ENCODE measurements at places on chromosomes 3 and 15.

DNA sequence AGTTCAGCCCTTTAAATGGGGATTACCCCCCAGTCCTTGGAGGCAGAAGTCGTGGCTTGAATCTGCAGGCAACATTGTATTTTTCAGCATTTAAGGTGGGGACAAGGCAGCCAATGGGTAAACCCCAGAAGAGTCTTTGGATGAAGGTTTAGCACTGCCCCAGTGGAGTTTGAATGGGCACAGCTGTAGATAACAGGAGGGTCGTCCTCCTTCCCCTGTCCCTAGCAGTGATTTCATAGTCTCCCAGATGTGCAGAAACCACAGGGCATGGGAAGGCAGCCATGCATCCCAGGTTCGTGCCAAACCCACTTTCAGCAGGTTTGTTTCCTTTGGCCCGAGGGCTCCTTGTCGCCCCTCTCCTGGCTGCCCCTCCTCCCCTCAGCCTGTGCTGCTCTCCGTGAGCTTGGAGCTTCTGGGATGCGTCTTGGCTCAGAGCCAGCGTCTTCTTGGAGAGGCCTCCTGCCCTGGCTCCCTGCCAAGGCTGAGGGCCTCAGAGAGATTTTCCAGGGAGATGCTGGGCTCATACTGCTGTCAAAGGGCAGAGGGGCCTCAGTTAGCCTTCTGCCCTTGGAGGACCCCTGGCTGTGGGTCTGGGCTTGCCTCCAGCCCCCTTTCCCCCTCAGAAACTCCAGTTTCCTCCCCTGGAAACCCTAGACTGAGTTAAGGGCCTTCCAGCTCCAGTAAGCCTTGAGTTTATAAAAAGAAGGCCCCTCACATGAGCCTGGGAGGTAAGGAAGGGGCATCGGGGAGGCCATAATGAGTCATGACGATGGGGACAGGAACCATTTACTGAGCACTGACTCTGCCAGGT, 48.9 kb upstream of the POLG start:
- DNase-seq = no peak

- no peak for DNase-seq
Measured at GRCh38 chr15:35838424-35839111, 292.6 kb upstream of the DPH6 start.

GRCh38 chr15:56741541-56741940, 8.2 kb upstream of the ZNF280D start:
- no peak for DNase-seq

DNA sequence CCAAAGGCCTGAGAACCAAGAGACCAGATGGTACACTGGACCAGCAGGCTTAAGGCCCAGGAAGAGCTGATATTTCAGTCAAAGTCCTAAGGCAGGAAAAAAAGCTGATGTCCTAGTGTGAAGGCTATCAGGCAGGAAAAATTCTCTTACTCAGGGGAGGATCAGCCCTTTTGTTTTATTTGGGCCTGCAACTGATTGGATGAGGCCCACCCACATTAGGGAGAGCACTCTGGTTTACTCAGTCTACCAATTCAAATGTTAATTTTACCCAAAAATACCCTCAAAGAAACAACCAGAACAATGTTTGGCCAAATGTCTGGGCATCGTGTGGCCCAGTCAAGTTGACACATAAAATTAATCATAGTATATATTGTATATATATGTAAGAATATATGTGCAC, 24.5 kb upstream of the MYRIP start:
- DNase-seq = no peak

DNA sequence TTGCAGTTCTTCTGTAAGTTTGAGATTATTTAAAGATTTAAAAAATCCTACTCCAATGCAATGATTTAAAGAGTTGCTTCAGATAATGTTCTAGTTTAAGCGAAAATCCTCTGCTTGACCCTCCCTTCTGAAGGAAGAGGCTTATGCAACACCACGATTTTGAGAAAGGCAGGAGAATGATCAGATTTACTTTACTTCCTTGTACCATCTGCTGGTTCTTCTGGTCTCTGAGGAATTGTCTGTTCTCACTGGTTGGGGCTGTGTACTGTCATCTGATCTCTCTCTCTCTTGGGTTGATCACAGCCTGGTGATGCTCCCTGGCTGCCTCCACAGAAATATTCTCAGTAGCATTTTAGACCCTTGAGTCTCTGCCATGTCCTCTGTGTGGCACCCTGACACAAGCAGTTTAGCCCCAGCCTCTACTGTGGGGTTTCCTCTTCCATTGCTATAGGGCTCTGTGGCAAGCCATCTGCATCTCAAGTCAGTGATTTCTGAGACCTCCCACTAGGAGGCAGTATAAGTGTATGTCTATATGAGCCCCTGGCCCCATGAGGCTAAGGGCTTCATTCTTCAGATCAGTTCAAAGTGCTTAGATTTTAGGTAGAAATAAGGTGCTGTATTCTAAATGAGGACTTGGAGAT, 50.8 kb upstream of the PLAAT1 start:
- peak; percentile 35 for DNase-seq

- no peak for DNase-seq
Measured at GRCh38 chr3:169578381-169579024, 85.0 kb downstream of the MECOM start.

GRCh38 chr3:187551416-187551815, 118.8 kb downstream of the SST start:
- DNase-seq = no peak
